ENCODE measurements at places on chromosomes 2 and 18. TPM values are rescaled to one million over a fixed set of nuclear protein-coding genes. Genes with fewer than 3 reads are reported as not detected.

The PROC gene
- 0.13 TPM for total RNA-seq

The GRP gene
- not detected for total RNA-seq

The CYB5A gene
- total RNA-seq = 70.3 TPM

The AKAIN1 gene
- not detected for total RNA-seq

- DNase-seq = peak; percentile 42
- H3K4me1 ChIP-seq = peaks cover 83% of the 10 kb centered on the region
- H3K36me3 ChIP-seq = peaks cover 10% of the 10 kb centered on the region
- H3K27me3 ChIP-seq = no peaks in the 10 kb centered on the region
- H3K27ac ChIP-seq = no peak overlapping the region
Measured at GRCh38 chr2:98715812-98716451, 15.0 kb downstream of the MGAT4A start.

GRCh38 chr2:238857959-238858358 is 10.1 kb downstream of the TWIST2 start:
- no peak overlapping the region for H3K27ac ChIP-seq
- H3K27me3 ChIP-seq = no peaks in the 10 kb centered on the region
- no peaks in the 10 kb centered on the region for H3K36me3 ChIP-seq
- no peak overlapping the region for H3K4me3 ChIP-seq
- H3K4me1 ChIP-seq = no peaks in the 10 kb centered on the region
- DNase-seq = no peak

- H3K27ac ChIP-seq = no peak overlapping the region
- DNase-seq = no peak
- H3K4me1 ChIP-seq = no peaks in the 10 kb centered on the region
- H3K4me3 ChIP-seq = no peak overlapping the region
- no peaks in the 10 kb centered on the region for H3K27me3 ChIP-seq
Measured at GRCh38 chr2:160006475-160006874, 55.9 kb downstream of the PLA2R1 start.

DNA sequence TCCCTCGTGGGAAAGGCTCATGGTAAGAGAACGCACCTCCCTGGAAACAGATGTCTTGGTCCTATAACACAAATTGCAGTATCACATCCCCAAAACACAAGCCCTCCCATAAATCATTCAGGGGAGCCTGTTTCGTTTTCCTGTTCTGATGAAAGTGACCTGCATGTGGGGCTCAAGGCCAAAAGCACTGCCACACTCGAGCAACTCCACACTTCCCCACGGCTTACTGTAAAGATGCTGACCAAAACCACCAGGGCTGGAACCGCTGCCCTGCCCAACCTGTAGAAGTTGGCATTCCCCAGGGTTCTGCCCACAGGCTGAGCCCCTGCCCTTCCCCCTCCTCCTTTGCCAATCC is 139.7 kb downstream of the BCL11A start:
- no peaks in the 10 kb centered on the region for H3K27me3 ChIP-seq
- H3K4me1 ChIP-seq = no peaks in the 10 kb centered on the region
- H3K4me3 ChIP-seq = no peak overlapping the region
- H3K27ac ChIP-seq = no peak overlapping the region
- no peaks in the 10 kb centered on the region for H3K36me3 ChIP-seq

DNA sequence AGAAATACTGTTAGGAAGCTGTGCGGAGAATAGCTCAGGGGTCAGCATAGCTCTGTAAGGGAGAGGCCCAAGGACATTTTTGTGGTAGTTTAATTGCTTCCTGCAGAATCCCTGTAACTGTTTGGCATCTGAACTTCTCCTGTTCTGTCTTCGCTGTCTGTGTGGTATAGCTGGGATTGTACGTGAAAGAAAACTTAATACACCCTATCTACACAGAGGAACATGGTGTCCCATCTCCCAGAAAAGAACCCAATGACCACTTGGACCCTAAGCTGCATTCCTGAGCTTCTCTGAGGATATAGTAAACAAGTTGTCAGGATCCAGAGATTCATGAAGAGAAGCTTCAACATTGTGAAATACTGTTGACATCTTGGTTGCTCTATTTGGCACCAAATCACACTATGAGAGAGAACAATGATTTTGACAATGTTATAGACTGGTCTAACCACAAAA is 81.3 kb downstream of the CDC42EP3 start:
- H3K4me3 ChIP-seq = no peak overlapping the region
- H3K27ac ChIP-seq = no peak overlapping the region
- H3K36me3 ChIP-seq = no peaks in the 10 kb centered on the region
- peaks cover 50% of the 10 kb centered on the region for H3K4me1 ChIP-seq
- no peaks in the 10 kb centered on the region for H3K27me3 ChIP-seq

DNA sequence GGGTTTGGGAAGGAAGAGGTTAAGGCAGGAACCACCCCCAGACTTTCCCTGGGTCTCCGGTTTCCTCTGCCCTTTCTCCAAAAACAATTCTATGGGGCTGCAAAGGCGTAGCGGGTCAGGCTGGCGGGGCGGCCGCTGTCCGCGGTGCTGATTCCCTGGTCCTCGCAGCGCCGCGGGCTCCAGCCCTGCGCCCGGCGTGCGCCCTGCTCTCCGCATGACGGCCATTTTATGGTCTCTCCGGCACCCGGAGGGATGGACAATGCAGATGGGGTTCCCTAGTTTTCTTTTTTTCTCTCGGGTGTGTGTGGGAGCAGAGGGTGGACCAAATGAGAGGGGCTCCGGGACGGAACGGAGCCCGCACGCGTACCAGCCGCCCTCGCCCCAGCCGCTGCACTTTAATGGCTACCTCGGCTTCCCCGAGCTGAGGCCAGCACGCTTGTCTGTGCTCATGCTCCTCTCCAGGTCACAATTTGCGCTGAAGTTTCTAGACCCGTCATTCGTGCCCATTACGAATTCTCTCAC is 1.6 kb downstream of the ST8SIA3 start:
- no peak overlapping the region for H3K27ac ChIP-seq
- DNase-seq = no peak
- H3K36me3 ChIP-seq = no peaks in the 10 kb centered on the region
- no peaks in the 10 kb centered on the region for H3K27me3 ChIP-seq

GRCh38 chr18:998936-999335 is 94.3 kb downstream of the ADCYAP1 start:
- no peak overlapping the region for H3K27ac ChIP-seq
- H3K4me3 ChIP-seq = no peak overlapping the region
- no peaks in the 10 kb centered on the region for H3K27me3 ChIP-seq
- no peaks in the 10 kb centered on the region for H3K36me3 ChIP-seq
- no peak for DNase-seq

- H3K27me3 ChIP-seq = no peaks in the 10 kb centered on the region
- no peak for DNase-seq
- H3K4me3 ChIP-seq = no peak overlapping the region
- H3K4me1 ChIP-seq = no peaks in the 10 kb centered on the region
- no peaks in the 10 kb centered on the region for H3K36me3 ChIP-seq
- H3K27ac ChIP-seq = no peak overlapping the region
Measured at GRCh38 chr2:9228781-9229469, 22.3 kb downstream of the ASAP2 start.
